ENCODE measurements at places on chromosomes 5 and 9. TPM values are rescaled to one million over a fixed set of nuclear protein-coding genes. Genes with fewer than 3 reads are reported as not detected.

The CLK4 gene
- total RNA-seq, result 49.0 TPM

The UBQLN1 gene
- total RNA-seq, result 45.8 TPM

The RNF14 gene
- total RNA-seq, result 29.3 TPM

The ZDHHC11 gene
- total RNA-seq, result 10.9 TPM

The LHX3 gene
- not detected for total RNA-seq

The GZMA gene
- total RNA-seq, result not detected

The AK8 gene
- 0.26 TPM for total RNA-seq

The CCL28 gene
- total RNA-seq, result 21.0 TPM

The LCN2 gene
- total RNA-seq, result 4.9 TPM

The SLC25A48 gene
- total RNA-seq, result 0.99 TPM

The PCDHGA1 gene
- total RNA-seq, result 0.78 TPM

The PTGDS gene
- 48.0 TPM for total RNA-seq

Data from body of pancreas (tissue), 4 donors.